ENCODE measurements at places on chromosomes 13 and 19.

DNA sequence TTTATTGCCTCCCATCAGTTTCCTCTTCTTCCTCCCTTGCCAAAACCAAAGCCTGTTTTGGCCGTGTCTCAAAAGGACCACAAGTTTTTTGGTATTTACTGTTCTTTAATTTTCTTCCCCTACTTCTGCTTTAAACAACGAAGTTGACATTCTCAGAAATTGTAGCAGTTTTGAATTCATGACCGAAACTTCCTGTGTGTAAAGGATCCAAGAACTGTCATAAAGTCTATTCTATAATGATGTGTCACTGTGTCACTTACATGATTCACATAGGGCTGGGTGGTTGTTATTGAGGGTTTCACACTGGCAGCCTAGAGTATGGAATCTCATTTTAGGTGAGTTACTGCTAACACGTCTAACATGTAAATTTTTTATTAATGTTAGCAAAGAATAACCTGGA is 741.0 kb upstream of the KLHL1 start:
- no peak for DNase-seq

- DNase-seq, result no peak
These were observed 28.3 kb downstream of the ZNF507 start for GRCh38 chr19:32373585-32374295.

- no peak for DNase-seq
These were observed 50.2 kb downstream of the LRCH1 start for GRCh38 chr13:46603165-46603603.

DNA sequence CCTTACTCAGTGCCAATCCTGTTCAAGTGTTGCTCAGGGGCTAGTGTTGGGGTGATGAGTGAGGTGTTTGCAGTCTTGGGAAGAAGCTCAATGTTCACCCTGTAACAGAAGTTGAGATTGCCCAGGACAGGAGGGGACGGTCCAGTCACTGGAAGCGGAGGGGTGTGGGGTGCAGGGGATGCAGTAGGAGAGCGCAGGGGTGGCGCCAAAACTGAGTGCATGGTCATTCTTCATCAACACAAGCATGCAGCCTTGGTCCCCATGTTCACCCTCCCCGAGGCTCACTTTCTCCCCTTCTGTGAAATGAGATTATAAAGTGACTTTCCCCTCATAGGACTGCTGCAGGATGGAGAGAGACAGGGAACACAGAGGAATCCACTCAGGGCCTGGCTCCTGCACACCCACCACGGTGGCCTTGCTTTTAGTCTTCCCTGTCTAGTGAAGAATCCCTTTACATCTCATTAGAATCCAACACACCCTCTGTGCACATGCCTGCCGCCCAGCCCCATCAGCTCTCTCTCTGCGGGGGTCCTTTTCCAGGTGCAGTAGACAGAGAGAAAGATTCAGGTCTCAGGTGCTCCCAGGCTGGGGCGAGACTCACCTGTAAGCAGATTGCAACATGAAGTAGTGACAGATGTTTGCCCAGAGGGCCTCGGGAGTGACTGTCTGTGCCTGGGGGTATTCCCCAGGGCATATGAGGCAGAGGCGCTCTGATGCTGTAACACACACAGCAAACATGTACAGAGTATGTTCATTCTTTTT is 93.2 kb downstream of the TSHZ3 start:
- DNase-seq, result no peak

DNA sequence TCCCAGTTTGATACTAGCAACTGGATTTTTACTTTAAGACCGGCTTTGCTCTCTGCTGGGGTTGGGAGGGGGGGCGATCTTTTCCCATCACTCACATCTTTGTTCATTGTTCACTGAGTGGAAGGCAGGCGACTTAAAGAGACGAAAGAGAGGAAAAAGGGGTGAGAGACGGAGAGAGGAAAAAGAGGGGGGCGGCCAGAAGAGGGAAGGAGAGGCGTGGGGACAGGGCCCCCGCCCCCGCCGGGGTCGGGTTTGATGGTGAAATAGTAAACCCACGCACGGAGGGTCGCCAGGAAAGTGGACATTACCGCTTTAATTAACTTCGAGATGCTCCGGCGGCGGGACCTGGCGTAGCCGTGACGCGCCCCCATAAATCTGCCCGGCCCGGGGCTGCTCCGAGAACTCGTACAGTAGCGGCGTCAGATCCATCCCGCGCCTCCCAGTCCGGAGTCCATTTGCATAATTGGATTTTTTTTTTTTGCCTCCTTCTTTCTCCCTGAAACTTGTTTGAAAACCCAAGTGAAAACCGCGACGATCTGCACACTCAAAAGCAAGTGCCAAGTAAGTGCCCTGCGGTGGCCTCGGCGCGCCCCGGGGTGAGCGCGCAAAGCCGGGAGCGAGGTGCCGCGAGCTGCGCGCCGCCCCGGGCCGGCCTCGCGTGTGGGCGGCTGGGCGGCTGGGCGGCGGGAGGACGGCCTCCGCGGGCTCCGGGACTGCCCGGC is 143.9 kb upstream of the ZNF536 start:
- DNase-seq, result no peak

- no peak for DNase-seq
These were observed 4.2 kb upstream of the PDX1 start for GRCh38 chr13:27915301-27916207.

DNA sequence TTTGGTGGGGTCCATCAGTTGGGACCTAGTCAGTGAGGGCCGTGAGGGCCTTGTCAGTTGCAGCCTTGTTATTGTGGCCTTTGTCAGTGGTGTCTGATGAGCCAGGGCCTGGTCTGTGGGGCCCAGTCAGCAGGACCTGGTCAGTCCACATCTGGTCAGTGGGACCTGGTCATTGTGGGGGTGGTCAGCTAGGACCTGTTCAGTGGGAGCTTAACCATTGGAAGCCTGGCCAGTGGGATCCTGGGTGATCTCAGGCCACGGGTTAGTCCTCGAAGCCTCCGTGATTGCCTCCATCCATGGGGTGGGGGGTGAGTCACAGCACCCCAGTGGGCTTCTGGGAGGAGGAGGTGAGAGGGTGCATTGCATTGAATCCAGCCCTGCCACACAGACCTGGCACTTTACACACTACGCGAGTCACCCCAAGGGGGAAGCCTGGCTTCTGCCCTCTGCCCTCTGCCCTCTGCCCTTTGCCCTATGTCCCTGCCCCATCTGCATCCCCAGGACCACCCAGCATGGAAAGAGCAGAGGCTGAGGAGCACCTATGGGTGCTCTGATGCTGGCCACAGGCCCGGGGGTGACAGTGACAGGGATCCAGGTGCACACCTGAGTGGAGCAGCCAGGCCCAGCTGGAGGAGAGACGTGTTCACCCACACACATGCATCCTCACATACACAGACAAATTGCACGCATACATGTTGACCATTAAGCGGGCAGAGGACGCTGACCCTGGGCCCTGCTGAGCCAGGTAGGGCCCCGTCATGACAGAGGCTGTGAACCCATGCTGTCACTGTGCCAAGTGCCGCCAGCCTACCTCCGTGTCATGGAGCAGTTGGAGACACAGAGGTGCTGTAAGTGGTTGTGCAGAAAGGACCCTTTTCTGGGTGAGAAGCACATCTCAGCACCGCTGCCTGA is 59.8 kb upstream of the TPM4 start:
- DNase-seq, result no peak

- DNase-seq, result no peak
These were observed 84.2 kb downstream of the SLC7A1 start for GRCh38 chr13:29511106-29511796.

All from T-helper 9 cell (primary cell).